ENCODE measurements at places on chromosomes 3 and 15.

DNA sequence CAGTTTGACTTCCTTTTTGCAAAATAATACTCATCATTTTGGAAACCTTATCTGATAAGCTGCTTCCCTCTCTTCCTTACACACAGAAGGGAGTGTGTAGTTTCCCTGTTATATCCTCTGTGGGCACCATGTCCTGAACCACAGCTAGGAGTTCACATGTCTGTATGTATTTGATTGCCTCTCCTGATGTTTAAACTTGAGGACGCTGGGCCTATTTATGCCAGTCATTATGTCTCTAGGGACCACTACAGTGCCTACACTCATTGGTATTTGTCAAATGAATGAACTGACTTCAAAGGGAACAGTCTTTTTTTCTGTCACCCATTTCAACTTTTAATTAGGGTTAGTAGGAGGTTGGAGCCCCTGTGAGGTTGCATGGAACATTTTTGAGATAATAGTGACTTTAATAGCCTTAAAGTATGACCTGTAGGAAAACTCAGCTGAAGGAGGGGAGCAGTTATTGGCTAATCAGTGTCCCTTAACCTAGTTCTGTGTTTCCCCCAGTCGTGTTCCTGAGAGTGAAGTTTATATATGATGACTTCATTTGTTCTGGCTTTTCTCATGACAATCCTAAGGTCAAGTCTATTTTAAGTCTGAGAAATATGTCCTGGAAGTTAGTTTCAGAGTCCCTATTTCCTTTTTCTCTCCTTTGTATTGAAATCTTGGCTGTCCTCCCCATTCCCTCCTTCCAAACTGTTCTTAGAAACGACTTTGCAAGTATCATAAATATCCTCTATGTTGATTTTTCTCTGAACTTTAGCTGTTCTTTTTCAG is 28.9 kb downstream of the PDE8A start:
- no peak for DNase-seq

DNA sequence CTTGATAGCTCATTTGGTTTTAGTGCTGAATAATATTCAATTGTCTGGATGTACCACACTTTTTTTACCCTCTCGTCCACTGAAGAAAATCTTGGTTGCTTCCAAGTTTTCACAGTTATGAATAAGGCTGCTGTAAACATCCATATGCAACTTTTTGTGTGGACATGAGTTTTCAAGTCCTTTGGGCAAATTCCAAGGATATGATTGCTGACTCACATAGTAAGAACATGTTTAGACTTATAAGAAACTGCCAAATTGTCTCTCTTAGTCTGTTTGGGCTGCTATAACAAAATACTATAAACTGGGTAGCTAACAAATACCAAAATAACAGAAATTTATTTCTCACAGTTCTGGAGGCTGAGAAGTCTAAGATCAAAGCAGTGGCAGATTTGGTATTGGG is 59.5 kb upstream of the TNFSF10 start:
- DNase-seq, result no peak

DNA sequence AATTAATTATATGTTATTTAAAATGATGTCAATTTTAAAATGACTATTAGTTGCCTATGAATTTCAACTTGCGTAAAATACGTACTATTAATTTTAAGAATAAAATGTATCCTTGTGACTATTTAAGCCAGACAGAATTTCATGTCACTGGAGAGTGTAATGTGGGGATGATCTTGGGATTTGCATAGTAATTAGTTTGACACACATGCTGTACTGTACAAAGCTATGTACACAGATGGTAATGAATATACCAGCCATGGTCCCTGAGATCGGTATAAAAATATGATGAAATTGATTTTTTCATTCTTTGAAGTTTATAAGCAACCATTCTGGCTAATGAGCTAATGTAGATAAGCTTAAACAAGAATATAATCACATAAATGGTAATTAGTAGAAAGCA is 134.4 kb upstream of the ROBO1 start:
- no peak for DNase-seq

- no peak for DNase-seq
Observed at GRCh38 chr3:44065311-44066094, 176.2 kb upstream of the TOPAZ1 start.

GRCh38 chr3:103126115-103126514 is 691.3 kb downstream of the ZPLD1 start:
- no peak for DNase-seq

GRCh38 chr3:153615863-153616262 is 453.8 kb downstream of the RAP2B start:
- DNase-seq, result no peak

- no peak for DNase-seq
Observed at GRCh38 chr3:82133070-82133606, 371.7 kb upstream of the GBE1 start.

- DNase-seq, result no peak
Observed at GRCh38 chr15:79154483-79155135, 64.0 kb upstream of the RASGRF1 start.

- DNase-seq, result no peak
Observed at GRCh38 chr3:87181551-87181950, 45.6 kb upstream of the CHMP2B start.

DNA sequence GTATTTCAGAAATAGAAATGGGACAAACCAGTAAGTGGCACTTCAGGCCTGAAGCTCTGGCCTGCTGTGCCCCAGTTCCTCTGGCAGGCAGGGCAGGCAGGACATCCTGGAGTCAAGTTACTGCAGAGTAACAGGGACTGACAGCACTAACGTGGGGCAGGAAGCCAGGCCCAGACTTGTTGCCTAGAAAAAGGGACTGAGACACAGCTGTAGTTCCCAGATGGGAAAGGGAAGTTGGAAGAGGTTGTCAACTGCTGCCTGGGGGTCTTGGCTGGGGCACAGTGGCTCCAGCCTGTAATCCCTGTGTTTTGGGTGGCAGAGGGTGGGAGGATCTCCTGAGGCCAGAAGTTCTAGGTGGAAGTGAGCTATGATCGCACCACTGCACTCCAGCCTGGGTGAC is 171.9 kb downstream of the FMN1 start:
- no peak for DNase-seq

DNA sequence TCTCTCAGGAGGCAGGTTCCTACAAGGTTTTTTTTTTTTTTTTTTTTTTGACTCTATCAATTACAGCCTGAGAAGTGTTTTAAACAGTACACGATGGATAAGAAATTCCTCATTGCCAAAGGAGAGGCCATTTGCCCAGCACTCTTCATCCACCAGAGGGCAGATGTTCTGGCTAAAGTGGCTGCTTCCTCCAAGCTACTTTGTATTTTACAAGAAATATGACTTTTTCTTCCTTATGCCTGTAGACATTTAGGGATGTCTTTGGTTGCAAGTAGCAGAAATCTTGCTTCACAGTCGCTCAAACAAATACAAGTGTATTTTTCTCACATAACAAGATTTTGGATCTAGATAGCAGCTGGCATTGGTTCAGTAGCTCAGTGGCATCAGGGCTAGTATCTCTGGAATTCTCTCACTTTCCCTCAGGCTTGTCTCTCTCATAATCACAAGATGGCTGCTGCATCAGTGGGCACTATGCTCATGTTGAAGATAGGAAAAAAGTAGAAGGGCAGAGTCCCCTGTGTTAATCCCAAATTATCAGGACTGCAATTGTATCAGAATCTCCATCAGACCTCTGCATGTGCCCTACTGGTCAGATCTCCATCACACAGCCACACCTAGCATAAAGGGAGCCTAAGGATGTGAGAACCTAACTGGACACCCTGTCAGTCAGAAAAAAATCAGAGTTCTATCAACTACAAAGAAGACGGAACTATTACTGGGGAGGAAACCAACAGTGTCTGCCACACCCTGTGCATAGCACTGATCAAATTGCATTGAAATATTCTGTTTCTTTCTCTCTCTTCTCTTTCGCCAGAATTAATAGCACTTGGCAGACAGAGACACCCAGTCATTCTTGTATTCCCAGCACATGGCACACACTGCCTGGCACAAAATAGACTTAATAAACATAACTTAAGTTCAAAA is 138.9 kb upstream of the COL8A1 start:
- peak; percentile 58 for DNase-seq

DNA sequence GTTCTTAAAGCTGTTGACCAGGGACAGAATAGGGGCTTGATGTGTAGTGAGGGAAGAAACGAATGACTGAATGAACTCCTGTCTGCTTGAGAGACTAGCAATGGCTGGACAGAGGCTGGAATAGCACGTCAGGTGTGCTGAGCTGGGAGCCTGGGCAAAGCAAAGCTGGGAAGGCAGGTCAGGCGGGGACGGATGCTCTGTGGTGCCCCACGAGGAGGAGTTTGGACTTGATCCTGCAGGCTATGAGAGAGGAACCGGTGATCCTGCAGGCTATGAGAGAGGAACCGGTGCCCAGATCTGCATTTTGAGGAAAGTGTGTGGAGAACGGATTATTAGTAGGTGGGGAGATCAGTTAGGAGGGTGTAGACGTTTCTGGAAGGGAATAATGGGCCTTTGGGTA is 31.3 kb upstream of the PSTPIP1 start:
- no peak for DNase-seq

DNA sequence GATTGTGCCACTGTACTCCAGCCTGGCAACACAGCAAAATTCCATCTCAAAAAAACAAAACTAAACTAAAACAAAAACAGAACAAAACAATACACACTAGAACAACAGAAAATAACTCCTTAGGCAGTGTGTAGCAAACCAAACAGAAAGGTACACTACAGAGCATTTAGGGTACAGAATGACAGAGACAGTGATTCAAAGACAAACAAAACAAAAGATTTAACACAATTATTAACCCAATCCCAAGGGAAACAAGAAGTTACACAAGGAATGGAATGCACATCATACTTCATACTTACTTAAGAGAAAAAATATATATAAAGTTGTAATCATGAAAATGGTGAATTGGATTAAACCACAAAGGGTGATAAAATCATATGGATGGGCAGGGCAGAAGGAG is 12.9 kb downstream of the SLC25A20 start:
- DNase-seq, result no peak

DNA sequence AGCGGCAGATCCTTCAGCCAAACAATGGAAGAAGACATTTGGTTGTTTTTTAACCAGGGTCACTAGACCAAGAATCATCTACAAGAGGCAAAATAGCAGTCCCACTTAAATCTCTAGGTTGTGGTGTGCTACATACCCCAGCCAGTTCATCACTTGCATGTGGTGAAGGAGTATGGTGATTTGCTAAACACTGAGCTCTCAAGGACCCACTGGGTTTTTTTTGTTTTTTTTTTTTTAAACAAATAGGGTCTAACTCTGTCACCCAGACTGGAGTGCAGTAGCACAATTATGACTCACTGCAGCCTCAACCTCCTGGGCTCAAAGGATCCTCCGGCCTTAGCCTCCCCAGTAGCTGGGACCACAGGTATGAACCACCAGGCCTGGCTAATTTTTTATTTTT is 508.0 kb downstream of the FOXP1 start:
- no peak for DNase-seq

GRCh38 chr3:7207125-7207524 is 346.2 kb downstream of the GRM7 start:
- DNase-seq, result no peak

DNA sequence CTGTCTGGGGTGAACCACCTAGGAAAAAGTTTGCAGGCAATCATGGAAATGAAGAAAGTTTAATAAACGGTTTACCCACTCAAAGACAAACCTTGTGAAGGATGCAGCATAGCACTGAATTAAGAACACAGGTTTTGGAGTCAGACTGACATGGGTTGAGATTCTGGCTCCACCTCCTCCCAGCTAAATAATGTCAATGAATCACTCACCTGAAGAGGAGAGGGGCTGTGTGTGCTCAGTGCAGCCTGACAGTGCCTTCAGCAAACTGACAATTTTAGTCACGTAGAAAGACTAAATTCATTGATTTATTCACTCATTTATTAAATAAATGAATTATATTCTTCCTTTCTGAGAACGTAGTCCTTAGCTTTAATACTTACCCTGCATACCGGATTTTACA is 18.9 kb downstream of the NR1I2 start:
- no peak for DNase-seq

DNA sequence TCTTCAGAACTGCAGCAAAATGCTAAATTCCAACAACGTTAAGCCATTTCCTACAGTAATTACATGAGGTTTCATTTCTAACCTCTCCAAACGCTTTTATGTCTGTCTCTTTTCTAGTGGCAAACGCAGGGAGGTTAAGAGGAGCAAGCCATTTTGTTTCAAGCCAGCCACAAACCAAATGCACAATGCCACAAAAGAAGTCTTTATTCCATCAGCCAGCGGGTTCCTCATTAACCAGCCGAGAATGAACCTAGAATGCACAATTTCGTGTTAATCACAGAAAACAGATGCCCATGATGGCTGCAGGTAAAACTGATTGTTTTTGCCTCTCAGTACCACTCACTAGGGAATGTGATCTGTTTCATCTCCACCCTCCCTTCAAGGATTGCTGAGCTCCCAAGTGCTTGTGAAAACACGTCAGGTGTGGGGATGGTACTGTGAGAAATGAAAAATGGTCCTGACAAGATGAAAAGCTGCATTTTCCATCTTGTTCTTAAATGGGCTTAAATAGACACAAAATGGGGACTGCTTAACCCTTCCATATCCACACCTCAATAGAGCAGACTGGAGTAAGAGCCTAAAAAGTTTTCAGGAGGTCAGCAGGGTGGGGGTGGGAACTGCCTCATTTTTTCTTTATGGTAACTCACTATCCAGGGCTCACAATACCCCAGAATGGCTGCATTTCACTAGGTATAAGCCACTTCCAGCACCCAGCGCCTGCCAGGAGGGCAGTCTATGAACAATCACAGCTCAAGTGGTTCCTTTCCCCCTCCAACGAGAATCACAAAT is 277.1 kb downstream of the MAGI1 start:
- no peak for DNase-seq

GRCh38 chr15:70879401-70879800 is 12.8 kb downstream of the THAP10 start:
- no peak for DNase-seq

GRCh38 chr3:130081351-130081881 is at the start of gene ALG1L2:
ALG1L2 (plus strand) TSS chr3:130081831; CDS start chr3:130082017, 186 bp downstream.
- peak; percentile 96 for DNase-seq

DNA sequence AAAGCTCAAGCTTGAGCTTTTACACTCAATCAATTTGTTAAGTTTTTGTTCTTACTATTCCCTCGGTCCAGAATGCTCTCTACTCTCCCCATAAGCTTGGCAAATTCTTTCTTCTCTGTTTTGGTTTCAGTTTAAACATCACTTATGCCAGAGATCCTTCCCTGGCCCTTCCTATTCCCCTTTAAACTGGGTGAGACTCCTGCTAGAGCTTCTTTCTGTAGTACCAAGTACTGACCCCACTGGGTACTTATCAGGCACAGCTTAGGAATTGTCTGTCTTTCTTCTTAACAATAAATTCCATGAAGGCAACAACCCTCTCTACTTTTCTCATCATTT is 76.7 kb upstream of the PHLDB2 start:
- no peak for DNase-seq

- DNase-seq, result no peak
Observed at GRCh38 chr3:148751461-148751860, 53.8 kb downstream of the AGTR1 start.

DNA sequence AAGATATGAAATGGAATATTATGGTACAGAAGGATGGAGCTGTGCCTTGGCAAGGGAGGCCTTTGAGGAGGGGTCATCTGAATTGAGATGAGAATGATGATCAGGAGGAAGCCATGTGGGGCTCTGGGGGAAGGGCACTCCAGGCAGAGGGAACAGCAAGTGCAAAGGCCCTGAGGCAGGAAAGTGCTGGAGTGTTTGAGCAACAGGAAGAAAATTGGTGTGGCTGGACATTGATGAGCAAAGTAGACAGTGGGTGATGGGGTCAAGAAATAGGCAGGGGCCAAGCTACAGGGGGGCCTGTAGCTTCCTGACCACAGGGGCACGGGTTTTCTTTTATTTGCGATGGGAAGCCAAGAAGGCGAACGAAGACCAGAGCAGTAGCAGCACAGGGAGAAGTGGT is 3.3 kb upstream of the GP9 start:
- DNase-seq, result no peak

Data from hematopoietic multipotent progenitor cell (in vitro differentiated cells).